ENCODE measurements at places on chromosomes 1 and 21. TPM values are rescaled to one million over a fixed set of nuclear protein-coding genes. Genes with fewer than 3 reads are reported as not detected.

- DNase-seq, result no peak
Measured at GRCh38 chr1:51948491-51948915, 42.0 kb downstream of the RAB3B start.

DNA sequence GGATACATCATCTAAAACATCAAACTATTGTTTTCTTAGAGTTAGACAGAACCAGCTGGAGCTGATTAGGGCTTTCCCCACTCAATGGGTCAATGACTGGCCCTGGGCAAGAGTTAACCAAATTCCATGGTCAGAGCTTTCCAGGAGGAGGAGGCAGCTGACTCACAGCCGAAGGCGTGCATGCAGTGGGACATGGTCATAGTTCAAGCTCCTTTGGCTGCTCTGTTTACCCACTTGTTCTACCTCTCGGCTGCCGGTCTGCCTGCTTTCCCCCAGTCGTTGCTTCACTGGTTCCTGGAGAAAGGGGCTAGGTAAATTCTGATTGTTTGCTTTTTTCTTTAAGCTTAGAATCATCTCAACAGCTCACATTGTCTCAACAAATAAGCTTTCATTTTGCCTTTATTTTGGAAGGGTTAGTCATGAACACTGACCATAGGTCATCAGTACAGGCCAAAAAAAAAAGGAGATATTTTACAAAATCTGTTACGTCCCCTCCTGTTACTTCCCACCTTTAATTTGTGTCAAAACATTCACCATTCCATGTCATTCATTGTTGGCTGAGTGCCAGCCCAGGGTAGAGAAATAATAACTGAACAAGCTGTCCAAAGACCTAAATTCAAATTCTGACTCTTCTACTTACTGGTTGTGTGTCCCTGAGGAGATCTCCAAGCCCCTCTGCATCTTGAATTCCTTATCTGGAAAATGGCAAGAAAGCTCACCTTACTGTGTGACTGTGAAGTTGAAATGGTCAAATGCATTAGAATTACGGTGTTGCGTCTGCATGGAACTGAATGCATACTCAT, 12.0 kb downstream of the MAB21L3 start:
- no peak for DNase-seq

DNA sequence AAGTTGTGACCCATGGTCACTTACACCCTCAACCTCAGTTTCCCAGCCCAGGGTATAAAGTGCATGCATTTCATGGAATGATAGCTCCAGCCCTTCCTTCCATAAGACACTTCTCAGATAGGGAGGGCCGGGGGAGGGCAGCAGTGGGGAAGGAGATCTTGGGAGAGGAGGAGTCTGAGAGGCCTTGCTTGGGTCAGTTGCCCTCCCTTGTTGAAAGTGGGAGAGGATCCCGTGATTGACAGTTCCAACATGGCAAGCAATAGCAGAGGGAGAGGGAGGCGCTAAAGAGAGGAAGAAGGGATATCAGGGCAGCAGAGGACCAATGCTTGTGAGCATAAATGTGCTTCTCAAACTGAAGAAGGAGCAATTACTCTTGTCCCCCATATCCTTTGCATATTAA, 244.4 kb downstream of the CHRM3 start:
- no peak for DNase-seq

DNA sequence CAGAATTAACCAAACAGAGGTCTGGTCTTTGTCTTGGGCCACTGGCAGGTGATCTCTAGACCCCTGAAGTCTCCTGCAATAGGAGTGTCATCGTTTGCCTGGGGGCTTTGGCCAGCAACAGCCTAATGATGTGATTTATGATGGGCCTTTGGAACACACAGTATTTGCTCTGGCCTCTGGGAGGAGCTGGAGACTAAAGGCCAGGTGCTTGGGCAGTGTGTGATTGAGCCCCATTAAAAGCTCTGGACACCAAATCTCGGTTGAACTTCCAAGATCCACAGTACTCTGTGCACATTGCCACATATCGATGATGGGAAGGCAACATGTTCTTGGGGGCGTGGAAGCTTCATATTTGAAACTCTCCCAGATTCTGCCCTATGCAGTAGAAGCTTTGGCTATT, 32.0 kb upstream of the TLR5 start:
- DNase-seq, result no peak

DNA sequence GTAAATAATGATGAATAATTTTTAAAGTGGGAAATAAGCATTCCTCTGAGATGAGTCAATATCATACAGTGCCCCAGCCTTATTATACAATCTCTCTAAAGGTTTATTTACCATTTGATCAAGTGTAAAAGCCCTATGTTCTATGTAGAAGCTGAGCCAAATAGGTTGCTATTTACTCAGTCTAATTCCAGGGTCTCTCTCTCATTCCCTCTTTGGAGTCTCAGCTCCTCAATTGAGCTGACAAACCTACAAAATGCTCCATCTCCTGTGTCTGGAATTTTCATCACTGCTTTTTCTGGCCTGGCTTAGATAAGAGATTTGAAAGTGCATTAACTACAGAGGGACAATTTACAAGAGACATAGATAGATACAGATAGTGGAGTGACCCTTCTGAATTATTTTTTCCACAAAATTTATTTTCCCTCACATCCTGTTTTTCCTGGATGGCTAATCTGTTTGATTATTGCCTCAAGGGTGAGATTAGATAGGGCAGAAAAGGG, 24.8 kb upstream of the USH2A start:
- no peak for DNase-seq

GRCh38 chr1:1407636-1408318, 684 bp upstream of the MRPL20 start:
- no peak for DNase-seq

DNA sequence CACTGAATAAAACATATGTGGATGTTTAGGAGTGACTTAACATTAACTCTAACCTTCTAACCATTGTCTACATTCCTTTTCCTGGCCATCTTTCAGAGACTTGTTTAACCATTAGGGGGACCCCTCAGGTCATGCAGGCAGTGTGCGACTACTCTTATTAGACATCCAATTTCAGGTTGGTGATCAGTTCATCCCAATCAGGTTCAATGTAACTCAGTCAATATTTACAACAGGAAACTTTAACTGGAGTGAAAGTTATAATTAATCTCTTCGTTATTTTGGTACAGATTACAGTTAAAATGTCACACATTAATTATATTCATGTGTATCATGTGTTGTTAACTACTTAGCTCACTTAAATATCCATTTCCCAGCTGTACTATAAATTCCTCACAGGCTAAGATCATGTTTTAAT, 68.8 kb upstream of the RGS1 start:
- DNase-seq, result no peak

GRCh38 chr1:38183096-38183495, 136.5 kb upstream of the POU3F1 start:
- DNase-seq, result no peak

DNA sequence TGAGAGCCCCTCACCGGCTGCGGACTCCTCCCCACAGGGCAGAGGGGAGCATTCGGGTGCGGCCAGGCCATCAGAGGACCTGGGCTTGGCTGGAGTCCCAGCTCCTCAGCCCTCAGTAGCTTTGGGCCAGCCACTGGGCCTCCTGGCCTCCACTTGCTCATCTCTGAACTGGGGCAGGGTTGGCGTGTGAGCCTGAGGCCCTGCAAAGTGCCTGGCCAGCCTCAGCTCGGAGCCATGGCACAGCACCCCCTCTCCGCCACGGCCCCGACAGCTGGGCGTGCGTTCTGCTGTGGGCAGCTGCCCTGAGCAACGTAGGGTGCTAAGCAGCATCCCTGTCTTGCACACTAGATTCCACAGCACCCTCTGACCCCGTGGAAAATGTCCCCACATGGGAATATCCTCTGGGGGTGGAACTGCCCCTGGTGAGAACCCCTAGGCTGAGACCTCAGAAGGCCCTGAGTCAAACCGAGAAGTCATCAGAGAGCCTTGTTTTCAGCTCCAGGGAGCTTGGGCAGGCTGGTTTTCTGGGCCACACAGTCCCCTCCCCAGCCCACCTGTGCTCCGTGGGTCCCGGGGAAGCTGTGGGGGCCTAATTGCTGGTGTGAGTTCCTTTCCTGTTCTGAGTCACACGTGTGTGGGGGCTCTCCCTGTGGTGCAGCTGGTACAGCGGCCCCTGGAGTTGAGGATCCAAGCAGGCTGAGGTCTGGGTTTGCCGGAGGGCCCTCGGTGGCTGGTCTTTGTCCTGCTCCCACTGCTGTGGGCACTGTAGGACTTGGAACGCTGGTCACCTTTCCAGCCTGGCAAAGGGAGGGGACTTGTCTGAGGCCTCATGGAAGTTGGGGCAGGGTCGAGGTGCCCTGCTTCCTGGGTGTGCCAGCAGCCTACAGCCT, 24.5 kb downstream of the TP73 start:
- no peak for DNase-seq

DNA sequence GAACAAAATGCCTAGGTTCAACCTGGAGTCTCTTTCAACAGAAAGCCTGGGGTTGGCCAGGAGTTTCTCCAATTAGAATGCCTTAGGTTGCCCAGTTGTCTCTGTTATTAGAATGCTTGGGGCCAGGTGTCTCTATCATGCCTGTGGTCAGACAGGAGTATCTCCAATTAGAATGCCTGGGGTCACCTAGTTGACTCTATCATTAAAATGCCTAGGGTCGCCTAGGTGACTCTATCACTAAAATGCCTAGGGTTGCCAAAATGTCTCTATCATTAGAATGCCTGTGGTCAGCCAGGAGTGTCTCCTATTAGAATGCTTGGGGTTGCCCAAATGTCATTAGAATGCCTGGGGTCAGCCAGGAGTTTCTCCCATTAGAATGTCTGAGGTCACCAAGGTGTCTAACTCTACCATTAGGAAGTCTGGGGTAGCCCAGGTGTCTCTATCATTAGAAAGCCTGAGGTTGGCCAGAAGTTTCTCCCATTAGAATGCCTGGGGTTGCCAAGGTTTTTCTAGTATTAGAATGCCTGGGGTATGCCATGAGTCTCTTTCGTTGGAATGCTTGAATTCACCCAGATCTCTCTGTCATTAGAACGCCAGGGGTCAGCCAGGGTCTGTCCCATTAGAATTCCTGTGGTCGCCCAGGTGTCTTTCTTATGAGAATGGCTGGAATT, 57.9 kb downstream of the RNF187 start:
- no peak for DNase-seq

DNA sequence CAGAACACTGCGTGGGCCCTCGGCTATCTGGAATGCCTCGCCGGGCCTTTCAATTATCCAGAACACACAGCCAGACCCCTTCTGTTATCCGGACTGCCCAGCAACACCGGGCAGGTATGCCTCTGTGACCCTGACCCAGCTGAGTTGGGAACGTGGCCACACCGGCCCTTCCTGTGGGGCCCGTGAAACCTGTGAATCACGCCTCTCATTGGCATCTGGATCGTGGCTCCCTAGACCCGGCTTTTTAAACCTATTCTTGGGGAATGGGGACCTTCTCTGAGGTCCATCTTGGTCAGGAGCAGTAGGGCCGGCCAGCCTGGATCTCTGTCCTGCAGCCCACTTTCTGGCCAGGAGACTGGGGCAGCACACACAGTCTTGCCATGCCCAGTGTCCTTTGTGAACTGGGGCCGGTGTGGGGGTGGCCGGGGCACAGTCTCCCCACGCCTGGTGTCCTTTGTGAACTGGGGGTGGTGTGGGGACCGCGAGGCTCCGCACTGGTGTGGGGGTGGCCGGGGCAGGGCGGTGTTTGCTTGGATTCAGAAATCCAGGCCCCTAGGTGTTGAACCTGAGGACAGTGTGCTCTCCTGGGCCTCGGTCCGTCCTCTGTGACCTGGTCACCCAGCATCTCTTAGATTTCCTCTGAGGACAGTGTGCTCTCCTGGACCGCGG, 11.1 kb downstream of the COL18A1 start:
- DNase-seq, result no peak

- DNase-seq, result no peak
Measured at GRCh38 chr1:67227196-67227595, 60.9 kb downstream of the IL23R start.

DNA sequence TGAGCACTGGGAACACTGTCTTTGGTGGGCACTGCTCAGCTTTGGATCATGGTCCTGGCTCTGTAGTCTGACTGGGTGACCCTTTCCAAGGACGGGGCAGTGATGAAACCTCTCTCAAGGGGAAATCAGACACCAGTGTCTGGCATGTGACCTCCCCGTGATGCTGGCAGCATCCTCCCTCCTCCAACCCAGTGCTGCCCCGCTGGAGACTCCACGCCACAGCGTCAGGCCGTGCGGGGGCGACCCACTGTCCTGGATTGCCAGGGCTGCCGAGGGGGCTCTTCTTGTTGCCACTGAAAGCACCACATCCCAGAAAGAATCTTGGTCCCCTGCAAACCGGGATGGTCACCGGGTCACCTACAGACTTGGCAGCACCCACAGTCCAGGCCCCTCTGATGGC, 146.4 kb upstream of the ARHGEF16 start:
- DNase-seq, result no peak

DNA sequence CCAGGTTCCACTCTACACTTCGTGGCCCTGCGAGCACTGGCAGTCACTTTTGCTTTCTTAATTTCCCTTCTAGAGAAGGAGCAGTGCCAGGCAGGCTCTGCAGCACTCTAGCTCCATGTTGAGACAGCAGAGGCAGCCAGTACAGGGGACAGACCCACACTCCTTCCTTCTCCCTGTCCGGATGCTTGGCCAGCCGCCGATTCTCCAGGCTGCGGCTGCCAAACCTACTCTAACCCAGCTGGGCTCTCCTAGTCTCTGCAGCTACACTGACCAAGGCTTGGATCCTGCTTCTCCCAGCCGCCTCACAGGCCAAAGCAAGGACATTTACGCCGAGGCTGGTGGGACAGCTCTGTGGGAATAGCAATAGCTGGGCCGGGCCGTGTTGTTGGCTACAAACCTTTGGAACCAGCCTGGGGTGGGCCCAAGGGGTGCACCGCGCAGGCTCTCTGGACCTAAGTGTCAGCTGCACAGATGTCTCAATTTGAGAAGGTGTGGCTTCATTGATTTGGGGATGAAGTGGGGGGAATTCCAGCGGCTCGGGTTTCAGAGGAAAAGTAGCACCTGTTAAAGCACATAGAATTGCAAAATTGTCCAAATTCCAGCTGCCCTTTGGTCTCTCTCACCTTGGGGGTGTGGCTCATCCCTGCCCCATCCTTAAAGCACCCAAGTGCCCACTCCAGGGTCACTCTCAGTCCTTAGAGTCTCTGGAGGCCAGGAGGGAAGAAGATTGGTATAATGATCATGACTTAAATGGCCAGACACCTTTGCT, 3.2 kb downstream of the BARHL2 start:
- DNase-seq, result no peak

GRCh38 chr1:844472-845026, 79.2 kb upstream of the SAMD11 start:
- DNase-seq, result no peak

- DNase-seq, result no peak
Measured at GRCh38 chr1:208654241-208654640, 410.1 kb upstream of the PLXNA2 start.

RPL5 gene
- 2,439 TPM for polyA plus RNA-seq

TRAF3IP3 gene
- 2.0 TPM for polyA plus RNA-seq

SLC16A4 gene
- polyA plus RNA-seq, result 66.3 TPM

MRPS15 gene
- 68.6 TPM for polyA plus RNA-seq

AKR7A3 gene
- polyA plus RNA-seq, result 3.6 TPM

SPATA45 gene
- polyA plus RNA-seq, result 0.28 TPM

CR1L gene
- 2.2 TPM for polyA plus RNA-seq

ARPC5 gene
- 153 TPM for polyA plus RNA-seq

OTUD7B gene
- 22.7 TPM for polyA plus RNA-seq

NPR1 gene
- 72.5 TPM for polyA plus RNA-seq
